ENCODE measurements at places on chromosomes 2 and 18.

- DNase-seq, result peak; percentile 62
Observed at GRCh38 chr2:73987109-73987947, 2.6 kb downstream of the TET3 start.

- no peak for DNase-seq
Observed at GRCh38 chr2:147515213-147515612, 329.6 kb upstream of the ACVR2A start.

GRCh38 chr18:62766266-62766665 lies 50.9 kb downstream of the PHLPP1 start:
- DNase-seq, result no peak

DNA sequence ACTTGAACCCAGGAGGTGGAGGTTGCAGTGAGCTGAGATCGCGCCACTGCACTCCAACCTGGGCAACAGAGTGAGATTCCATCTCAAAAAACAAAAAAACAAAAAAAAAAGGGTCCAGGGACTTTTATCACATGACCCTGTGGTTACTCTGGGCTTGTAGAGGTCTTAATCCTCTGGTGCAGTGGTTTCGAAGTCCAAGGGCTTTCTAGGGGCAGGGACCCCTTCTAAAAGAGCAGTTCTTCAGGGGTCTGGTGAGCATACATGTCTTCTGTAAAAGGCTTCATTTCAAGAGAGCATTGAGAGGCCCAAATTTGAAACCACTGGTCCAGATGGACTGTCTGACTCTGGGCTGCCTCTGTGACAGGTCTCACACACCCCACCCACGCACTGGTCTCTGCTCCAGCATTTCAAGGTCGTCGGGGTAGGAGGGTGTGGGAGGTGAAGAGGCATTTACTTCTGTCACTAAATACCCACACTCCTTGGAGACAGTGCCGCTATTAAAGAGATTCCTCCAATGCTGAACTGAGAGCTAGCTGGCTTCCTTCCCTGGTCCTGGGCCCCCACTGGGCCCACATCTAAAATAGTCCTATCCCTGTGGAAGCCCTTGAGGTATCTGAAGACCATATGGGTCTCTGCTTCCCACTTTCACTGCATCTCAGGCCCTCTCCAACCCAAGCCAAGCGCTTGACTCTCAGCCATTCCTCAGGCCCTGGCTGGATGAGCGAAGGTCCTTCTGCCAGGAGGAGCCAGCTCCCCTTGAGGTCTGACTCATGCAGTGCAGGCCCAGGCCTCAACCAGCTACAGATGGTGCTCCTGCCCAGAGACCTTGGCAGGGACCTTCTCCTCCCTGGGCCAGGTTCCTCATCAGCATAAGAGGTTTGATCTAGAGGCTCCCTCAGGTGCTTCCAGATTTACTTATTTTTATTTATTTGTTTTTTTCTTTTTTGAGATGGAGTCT lies 44.8 kb downstream of the PAX8 start:
- peak; percentile 24 for DNase-seq

DNA sequence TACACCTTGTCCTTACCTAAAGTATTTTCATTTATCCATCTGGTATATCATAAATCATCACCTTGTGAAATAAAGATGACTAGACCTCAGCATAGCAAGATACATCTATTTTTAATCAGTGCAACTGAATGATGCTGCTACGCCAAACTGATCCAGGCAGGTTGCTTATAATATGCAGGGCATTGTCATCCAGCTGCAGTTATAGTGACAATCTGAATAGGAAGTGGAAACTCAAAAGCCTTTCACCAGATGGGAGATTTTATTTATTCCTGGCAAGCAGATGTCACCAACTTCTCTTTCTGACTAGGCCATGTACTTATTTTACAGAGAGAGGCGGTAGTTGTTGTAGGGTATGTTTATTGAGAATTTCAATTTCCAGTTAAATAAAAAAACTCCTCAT lies 747.3 kb downstream of the ADCYAP1 start:
- DNase-seq, result no peak

GRCh38 chr2:146661473-146662096 lies 1183.2 kb upstream of the ACVR2A start:
- DNase-seq, result peak; percentile 33

- DNase-seq, result no peak
Observed at GRCh38 chr2:173249661-173250641, 104.7 kb upstream of the CDCA7 start.

DNA sequence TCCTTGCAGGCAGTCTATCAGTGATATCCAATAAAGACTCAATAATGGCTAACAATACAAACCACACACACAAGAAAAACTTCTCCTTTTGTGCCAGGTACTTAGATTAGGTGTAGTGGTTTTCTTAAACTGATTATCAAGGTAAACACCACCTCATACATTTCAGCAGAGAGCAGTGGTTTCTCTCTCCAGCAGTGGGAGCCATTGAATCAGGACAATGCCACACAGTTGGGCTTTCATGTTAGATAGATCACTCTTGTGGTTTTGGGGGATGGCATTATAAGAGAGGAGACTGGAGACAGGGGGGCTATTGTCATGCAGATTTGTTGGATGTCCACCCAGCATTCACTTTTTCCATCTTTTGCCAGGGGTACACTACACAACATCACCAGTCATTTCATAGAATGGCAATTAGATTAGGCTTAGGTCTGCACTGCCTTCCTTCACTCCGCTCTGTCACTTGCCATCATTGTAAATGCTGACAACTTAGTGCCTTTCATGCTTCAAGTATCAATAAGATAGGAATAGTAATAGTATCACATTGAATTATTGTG lies 13.6 kb upstream of the IRS1 start:
- DNase-seq, result peak; percentile 51

- no peak for DNase-seq
Observed at GRCh38 chr2:120863146-120863545, 127.5 kb downstream of the GLI2 start.

DNA sequence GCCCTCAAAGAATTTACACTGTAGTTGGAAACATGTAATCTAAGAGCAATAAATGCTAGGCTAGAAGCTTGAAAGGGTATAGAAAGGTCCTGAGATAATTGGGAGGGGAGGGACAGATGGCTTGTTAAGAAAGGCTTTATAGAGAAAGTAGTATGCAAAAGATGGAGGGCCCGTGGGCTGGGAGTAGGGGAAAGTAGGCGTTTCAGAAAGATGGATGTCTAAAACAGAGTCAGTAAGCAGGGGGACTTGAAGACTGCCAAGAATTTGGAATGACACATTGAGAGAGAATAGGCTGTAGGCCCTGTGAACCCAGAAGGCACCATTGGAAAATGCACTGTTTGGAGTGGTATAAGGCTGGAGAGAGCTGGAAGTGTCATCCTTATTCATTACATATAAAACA lies 822 bp downstream of the PSMG2 start:
- peak; percentile 43 for DNase-seq

GRCh38 chr2:169009865-169010579 lies 21.1 kb downstream of the ABCB11 start:
- DNase-seq, result peak; percentile 32

DNA sequence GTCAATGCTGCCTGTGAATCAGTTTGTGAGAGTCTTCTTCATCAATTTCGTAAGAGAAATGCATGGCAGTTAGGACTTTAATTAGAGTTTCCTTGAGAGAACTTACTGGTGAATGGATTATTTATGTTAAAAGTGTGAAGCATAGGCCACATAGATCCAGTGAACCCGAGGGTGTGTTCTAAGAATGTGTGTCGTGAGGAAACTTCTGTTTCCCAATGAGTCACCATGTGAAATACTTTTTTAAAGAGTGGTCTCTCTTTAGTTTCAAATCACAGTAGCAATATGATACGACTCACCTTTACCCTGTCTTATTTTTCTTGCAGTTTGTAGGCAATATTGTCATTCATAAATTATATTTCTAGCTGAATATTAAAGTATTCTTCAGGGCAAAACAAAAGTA lies 18.5 kb downstream of the THSD7B start:
- no peak for DNase-seq

DNA sequence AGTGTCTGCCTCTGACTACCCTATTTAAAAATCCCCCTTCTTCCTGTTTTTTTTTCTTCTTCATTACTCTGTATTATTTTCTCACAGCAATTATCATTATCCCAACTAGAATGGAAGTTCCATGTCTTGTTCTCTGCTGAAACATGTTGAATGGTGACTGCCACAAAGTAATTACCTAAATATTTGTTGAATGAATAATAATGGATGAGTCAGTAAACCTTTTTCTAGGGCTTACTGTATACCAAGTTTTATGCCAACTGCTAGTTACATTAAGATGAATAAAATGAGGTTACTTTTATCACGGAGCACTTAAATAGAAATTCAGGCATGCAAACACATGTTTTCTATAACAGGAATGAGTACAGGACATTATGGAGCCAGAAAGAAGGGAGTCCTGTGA lies 490.6 kb downstream of the THSD7B start:
- no peak for DNase-seq

GRCh38 chr2:100779908-100780202 lies 40.1 kb upstream of the NPAS2 start:
- no peak for DNase-seq

DNA sequence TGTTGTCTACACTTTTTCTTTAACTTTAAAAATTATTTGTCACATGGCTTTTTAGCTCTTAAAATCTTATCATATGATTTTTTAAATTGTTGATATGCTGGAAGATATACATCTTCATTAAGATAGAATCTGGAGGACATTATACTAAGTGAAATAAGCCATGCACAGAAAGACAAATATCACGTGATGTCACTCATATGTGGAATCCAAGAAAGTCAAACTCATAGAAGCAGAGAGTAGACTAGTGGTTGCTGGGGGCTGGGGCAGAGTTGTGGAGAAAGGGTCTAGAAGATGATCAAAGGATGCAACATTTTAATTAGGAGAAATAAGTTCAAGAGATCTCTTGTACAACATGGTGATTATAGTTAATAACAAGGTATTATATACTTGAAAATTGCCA lies 280.9 kb downstream of the GULP1 start:
- DNase-seq, result no peak

DNA sequence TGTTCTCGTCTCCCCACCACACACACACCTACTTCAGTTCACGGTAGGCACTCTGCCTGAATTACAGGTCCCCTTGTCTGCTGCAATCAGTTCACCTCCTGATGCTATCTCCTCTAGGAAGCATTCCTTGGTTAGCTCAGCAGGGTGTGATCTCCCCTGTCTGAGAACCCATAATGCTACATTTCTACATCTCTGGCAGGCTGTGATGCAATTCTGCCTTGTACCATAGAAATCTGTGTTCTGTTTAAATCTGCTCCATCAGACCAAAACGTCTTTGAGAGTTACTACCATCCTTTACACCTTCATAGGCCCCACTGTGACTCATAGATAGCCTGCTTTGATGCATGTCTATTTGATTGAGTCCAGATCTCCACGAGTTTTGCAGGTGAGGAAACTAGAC lies 103.9 kb downstream of the TTC32 start:
- no peak for DNase-seq

DNA sequence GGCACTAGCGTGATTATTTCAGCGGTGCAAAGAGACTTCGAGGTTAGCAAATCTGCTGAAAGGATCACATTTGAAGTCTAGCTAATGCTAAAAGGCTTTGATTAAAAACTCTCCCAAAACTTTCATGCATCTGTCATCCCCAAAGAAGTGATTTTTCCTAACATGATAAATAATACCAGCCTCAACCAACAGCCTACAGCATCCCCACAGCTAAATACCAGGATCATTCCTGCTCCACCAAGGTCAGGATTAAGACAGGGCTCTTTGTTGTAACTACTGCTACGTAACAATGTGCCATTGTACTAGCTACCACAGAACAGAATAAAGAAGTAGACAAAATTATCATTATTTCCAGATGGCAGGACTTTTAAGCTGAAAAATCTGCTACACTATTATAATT lies 1.6 kb downstream of the OR6B3 start:
- DNase-seq, result no peak

- peak; percentile 4 for DNase-seq
Observed at GRCh38 chr2:234425639-234426603, 71.0 kb downstream of the ARL4C start.

- no peak for DNase-seq
Observed at GRCh38 chr18:55256929-55257289, 297.6 kb upstream of the CCDC68 start.

- no peak for DNase-seq
Observed at GRCh38 chr18:57961876-57962505, 82.0 kb upstream of the NEDD4L start.

- DNase-seq, result peak; percentile 65
Observed at GRCh38 chr2:16487686-16488085, 177.9 kb downstream of the CYRIA start.

GRCh38 chr2:110948027-110948674 lies 172.6 kb upstream of the BCL2L11 start:
- DNase-seq, result no peak

GRCh38 chr2:154203902-154204301 lies 332.2 kb downstream of the GALNT13 start:
- DNase-seq, result no peak

DNA sequence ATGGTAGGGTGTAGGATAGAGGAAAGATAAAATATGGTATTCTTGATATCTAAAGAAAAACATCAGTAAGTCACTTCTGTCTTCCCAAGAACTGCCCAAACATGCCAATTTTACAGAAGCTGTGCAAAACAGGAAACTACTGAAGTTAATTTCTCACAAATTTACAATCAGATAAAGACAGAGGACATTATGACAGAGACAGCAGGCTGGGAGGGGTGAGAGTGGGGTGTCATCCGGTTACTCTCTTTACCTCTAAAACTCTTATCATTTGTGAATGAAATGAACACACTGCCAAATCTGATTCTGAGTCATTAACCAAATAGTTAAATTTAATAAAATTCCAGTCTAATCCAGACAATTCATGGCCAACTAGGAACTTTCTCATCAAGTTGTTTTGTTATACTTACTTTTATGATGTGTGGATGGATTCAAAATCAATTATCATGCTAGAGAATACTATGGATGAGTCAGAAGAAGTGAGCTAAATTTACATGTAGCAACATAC lies 323.2 kb upstream of the MEX3C start:
- DNase-seq, result no peak

DNA sequence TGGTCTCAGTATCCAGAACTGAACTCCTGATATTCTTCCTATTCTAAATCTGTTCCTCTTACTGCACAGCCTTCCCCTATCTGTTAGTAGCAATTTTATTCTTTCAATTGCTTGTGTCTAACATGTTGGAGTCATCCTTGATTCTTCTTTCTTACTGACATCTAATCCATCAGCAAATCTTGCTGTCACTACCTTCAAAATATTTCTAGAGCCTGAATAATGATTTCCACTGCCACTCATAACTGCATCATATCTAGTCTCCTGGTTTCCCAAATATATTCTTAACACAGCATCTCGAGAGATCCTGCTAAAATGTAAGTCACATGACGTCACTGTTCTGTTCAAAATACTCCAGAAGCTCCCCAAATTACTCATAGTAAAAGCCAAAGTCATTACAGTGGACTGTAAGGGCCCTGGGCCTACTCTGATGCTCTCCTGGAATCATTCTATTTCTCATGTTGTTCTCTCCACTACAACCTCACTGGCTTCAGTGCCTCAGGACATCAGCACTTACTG lies 95.2 kb downstream of the THSD7B start:
- DNase-seq, result no peak

GRCh38 chr2:104599787-104600510 lies 254.0 kb upstream of the POU3F3 start:
- DNase-seq, result no peak

- DNase-seq, result peak; percentile 64
Observed at GRCh38 chr2:231795525-231796327, 9.5 kb downstream of the COPS7B start.

GRCh38 chr18:61655630-61656029 lies 237.2 kb downstream of the RNF152 start:
- no peak for DNase-seq

- no peak for DNase-seq
Observed at GRCh38 chr2:241608881-241609280, 28.1 kb downstream of the THAP4 start.

GRCh38 chr2:15331787-15332186 lies 229.3 kb downstream of the NBAS start:
- peak; percentile 21 for DNase-seq

Data from hematopoietic multipotent progenitor cell treated with erythropoietin and hydrocortisone succinate and interleukin-3 and kit ligand, for 8 days (in vitro differentiated cells).